Activated CD4-positive, alpha-beta T cell treated with anti-CD3 and anti-CD28 coated beads, Interleukin-2, amount 50 U/mL, for 48 hours (primary cell): ENCODE measurements at places on chromosomes 1 and 21.

- DNase-seq = no peak
Observed at GRCh38 chr1:75341537-75341936, 207.3 kb downstream of the LHX8 start.

DNA sequence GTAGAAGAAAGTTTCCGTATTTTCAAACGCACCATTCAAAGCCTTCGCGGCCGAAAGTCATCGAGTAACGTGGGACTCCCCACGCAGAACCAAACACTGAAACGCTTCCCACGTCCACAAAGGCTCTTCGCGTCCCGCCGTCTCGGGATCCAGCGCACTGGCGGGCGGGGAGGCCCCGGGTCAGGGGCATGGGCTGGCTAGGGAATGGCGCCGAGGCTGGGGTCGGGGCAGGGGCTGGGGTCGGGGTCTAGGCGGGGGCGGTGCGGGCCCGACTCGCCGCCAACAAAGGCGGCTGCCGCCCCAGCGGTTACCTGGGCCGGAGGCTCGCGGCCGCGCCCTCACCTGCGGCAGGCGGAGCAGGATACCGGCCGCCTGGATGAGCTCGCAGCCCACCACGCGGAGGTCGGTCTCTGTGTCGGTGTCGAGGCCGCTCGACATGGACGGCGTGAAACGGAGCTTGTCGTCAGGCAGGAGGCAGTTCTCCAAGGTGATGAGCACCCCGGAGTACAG, 403 bp downstream of the CCNL2 start:
- DNase-seq = no peak

DNA sequence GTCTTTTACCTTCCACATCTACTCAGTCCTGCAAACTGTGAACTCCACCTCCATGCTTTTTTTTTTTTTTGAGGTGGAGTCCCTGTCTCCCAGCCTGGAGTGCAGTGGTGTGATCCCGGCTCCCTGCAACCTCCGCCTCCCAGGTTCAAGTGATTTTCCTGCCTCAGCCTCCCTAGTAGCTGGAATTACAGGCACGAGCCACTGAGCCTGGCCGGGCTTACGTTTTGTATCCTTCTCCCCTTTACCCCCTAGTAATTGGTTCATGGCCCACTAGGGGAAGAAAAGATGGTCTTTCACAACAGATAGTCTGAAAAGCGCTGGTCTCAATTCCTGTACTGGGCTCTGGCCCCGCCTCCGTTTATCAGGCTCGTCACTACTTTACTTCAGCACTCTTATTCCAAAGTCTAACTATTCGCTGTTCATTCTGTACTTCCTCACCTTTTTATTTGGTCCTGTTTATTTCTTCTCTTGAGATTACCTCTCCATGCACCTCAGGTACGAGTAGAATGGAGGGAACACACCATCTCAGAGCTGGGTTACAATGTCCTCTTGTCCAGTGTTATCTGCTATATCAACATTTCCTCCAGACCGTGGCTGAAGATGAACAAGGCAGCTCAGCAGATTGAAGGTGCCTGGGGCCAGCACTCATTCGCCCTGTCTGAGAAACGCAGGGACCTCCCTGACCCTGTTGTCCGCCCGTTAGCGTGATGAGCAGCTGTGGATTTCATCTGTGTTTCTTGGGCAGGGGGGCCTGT, 16.2 kb downstream of the CNST start:
- no peak for DNase-seq

DNA sequence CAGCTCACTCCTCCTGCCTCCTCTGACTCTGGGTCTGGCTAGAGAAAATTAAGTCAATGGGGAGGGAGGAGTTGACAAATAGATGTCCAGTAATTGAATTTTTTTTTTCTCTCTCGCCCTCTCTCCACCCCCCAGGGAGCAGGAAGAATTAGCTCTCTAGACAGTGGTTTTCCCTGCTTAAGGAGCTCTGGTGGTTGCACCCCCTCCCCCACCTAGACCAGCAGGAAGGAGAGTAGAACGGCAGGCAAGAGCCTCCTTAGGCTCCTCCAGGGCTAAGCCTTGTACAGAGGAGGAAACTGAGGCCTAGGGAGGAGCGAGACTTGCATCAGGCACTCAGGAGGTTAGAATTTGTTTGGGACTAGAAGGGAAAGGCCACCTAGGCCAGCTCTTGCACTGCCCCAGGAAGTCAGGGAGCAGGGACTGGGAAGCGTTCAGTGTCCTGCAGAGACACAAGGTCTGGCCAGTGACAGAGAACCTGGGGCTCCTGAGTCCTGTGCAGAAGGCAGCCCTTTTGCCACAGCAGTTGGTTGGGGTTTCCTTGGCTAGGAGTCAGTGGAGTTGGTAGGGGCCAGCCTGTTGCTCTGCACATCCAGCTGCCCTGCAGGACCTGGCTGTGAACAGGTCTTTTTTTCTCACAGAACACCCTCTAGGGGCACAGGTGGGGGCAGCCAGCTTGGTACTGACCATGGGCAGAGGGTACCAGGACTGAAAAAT, 49.5 kb upstream of the ACOT11 start:
- no peak for DNase-seq

GRCh38 chr1:114740331-114740730, 17.5 kb downstream of the CSDE1 start:
- DNase-seq = no peak

- DNase-seq = no peak
Observed at GRCh38 chr1:92907949-92908684, 53.1 kb downstream of the DIPK1A start.

DNA sequence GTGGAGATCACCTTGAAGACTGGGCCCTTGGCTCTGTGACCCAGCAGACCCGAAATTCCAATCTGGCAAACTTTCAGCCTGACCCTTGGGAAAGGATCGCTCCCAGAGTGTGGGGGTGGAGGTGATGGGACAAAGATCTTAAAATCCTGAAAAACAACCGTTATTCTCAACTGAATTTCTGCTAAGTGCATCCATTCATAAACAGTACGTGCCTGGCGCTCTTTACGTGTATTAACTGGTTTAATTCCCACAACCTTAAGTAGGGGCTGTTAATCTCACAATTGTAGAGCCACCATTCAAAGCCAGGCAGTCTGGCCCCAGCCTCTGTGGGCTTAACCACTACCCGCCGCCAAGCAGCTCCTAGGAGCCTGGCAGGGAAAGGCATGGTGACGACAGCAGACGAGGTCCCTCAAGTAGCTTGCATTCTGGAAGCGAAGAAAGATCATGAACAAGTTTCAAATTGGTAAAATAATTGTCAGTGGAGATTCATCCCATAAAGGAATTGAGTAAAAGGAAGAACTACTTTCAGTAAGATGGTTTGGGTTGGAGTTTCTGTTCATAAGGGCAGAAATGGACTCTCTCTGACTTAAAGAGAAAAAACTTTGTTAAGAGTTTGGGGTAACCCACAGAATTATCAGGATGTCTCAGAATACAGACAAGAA, 11.4 kb upstream of the RGS16 start:
- DNase-seq = peak; percentile 61

GRCh38 chr1:97281962-97282361, 560.4 kb downstream of the PTBP2 start:
- no peak for DNase-seq

- peak; percentile 76 for DNase-seq
Observed at GRCh38 chr1:199113265-199113869, 474.5 kb downstream of the PTPRC start.

DNA sequence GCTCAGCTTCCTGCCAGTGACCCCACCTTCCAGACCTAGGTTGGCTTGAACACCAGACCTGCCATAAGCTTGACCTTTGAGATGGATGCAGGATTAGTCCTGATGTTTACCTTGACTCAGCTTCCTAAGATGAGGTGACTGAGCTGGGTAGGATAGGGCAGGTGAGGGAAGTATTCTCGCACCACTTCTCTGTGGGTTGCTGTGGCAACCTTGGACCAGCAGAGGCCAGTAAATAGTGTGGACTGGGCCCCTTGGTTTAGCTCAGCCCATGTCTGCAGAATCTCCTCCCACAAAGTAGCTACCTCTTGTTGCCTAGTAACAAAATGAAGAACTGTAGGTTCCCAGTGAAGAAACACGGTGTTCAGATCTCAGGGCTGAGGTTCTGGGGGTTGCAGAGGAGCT, 8.4 kb downstream of the RPS6KA1 start:
- DNase-seq = no peak

DNA sequence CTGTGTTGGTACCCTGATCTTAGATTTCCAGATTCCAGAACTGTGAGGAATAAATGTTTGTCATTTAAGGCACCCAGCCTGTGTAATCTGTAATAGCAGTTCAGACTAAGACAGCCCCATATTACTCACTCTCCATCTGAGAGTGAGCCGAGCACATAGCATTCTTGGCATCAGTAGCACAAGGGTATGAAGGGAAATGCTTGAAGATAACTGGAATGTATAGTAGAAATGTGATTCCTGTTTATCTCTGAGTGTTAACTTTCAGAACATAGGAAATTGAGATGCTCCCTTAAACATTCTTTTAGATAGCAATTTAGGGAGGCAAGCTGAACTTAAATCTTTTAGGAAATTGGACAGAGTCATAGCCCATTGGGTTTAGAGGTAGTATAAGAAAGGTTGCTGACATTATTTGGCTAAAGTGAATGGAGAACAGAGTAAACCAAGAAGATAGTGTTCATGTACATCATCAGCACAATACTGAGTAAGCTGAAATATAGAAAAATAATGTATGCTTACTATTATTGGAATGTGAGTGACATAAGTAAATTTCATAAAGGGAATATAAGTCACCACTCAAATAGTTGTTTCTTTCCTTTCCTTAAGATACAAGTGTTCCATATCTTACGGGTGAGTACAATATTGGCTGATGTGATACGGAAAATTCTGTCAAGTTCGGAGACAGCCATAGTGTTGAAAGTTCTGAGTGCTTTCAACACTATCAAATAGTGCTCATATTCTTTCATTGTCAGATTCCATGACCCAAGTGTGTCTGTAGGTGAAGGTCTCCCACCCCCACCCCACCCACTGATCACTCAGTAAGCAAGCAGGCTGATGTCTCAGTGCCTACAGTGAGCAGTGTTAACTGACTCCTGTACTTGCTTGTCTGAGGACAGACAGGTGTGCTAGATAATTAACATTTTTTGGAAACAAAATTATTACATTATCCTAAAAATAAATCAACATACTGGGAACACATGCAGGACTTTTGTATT, 73.7 kb downstream of the LRRC8D start:
- no peak for DNase-seq

GRCh38 chr21:45827302-45827692, 154.3 kb upstream of the COL6A1 start:
- DNase-seq = no peak

DNA sequence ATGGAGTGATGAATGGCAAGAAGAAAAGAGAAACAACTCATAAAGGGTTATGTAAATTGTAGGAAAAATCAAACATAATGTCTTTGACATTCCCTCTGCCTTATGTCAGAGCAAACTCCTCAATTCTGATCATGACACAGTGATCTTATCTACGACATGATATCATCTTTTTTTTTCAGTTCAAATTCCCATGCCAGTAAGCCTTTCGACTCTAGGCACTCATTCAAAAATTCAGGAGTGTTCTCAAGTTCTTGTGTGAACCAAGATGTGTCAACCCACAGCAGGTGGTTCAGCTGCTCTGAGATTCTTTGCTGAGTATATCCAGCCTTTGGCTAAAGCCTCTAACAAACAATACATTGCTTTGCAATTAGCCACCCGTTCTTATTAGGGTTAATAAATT, 97.1 kb upstream of the ESRRG start:
- no peak for DNase-seq

GRCh38 chr1:23597635-23598388, 38.5 kb upstream of the ID3 start:
- DNase-seq = no peak

- DNase-seq = no peak
Observed at GRCh38 chr1:224727351-224728289, 111.5 kb downstream of the CNIH3 start.

DNA sequence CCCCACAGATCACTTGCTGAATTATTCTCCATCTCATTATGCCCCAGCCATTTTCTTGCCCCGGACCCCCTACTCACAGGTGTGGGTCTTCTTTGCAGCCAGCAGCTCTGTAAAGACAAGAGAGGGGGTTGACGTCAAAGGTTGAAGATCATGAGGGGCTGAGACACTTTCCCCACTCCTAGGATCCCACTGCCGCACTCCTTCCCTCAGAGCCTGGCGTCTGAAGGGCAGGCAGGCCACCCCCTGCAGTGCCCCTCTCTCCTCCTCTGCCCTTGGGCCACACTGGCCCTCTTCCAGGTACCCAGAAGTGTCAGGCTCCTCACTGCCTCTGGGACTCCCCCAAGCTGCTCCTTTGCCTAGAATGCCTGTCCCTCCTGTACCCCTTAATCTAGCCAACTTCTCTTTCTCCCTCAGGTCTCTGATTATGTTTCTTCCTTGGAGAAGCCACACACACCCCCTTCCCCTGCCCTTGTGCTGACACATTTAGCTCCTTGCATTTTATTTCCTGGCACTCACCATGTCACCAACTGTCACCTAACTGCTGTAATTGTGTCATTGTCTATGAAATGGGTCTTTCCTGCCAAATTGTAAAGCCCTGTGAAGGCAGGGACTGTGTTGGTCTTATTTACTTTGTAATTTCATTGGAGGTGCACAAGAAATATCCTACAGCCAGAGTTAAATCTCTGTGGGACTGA, 2.1 kb downstream of the RORC start:
- no peak for DNase-seq

- DNase-seq = peak; percentile 8
Observed at GRCh38 chr21:44765231-44766013, 36.2 kb downstream of the UBE2G2 start.

DNA sequence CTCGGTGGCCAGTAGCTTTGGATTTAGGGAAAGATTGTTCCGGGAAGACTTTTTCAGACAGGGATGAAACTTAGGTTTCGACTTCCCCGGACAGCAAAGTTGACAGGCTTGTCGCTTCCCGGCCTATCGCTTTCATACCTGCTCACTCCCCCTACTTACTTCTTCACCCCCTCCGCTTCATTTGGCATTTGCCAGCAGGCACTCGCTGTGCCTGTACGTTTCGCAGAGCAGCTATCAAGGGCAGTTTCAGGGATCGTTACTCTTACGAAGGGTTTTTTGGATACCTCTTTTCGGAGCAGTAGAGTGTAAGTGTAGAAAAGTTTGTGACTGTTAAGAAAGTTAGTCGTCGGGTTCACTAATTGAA, 393 bp downstream of the BLZF1 start:
- peak; percentile 22 for DNase-seq

DNA sequence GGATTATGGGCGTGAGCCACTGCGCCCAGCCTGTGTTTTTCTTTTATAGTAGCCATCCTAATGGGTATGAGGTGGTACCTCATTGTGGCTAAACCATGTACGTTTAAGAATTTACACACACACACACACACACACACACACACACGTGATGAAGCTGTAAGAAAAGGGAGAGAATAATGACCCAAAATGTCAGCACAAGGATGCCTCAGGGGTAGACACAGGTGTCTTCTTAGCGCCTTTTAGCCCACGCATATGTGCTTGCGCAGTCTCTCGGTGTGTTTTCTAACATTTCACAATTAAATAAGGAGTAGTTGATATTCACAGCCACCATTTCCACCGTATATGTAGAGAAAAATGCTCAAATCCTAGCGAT, 782 bp upstream of the PFKL start:
- no peak for DNase-seq

GRCh38 chr1:225873281-225873850, 8.8 kb downstream of the TMEM63A start:
- DNase-seq = no peak
